ENCODE measurements at places on chromosomes 3 and 15.

- no peak for DNase-seq
These were observed 397.1 kb downstream of the CACNA2D3 start for GRCh38 chr3:54519493-54519892.

- no peak for DNase-seq
These were observed 79.2 kb downstream of the GABRG3 start for GRCh38 chr15:27050163-27050562.

GRCh38 chr3:53155760-53156159, 5.2 kb upstream of the PRKCD start:
- DNase-seq = no peak

DNA sequence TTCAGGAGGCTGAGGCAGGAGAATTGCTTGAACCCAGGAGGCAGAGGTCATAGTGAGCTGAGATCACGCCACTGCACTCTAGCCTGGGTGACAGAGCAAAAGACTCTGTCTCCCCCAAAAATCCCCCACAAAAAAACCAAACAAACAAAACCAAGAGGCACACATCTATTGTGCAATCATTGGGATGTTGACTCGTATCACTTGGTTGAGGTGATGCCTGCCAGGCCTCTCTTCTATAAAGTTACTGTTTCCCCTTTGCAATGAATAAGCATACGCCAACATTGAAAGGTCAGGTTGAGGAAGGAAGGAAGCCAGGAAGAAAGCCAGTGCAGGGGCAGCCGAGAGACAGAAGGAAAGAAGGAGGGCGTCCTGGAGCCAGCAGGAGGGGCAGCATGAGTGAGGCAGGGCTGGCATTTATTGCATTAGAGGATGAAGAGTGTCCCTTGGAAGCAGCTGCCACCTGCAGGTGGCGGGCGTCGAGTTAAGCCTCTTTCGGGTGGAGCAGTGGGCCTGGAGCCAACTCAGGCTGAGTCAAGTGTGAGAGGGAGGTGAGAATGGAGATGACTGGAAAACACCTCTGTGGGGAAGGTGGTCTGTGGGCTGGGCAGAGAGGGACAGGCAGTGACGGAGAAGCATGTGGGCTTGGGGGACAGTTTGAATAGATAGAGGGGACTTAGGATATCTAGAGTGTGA, 8.3 kb upstream of the CSPG4 start:
- DNase-seq = no peak

DNA sequence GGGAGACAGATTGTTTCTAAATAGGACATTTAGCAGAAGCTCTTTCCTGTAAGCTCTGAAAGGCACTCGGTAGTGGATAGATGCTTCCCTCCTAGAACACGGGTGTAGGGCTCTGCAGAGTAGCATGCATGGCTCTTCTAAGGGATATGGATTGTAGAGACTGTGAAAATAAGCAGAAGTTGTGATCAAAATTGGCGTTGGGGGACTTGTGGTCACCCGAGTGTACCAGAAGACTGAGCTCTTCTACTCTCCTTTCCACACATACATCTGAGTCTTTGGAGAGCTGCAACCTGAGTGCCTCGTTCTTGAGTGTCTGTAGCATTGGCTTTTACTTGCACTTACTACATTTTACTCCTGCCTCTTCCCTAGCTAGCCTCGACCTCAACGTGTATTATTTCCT, 197.7 kb downstream of the LPP start:
- DNase-seq = no peak

Data from CMK (cell line).